ENCODE measurements at places on chromosomes 11 and 22.

GRCh38 chr11:21110415-21110814, 441.0 kb downstream of the NELL1 start:
- DNase-seq: no peak

- no peak for DNase-seq
Observed at GRCh38 chr11:22536071-22536470, 89.6 kb downstream of the FANCF start.

GRCh38 chr11:71223081-71223405, 29.3 kb downstream of the SHANK2 start:
- DNase-seq: no peak

DNA sequence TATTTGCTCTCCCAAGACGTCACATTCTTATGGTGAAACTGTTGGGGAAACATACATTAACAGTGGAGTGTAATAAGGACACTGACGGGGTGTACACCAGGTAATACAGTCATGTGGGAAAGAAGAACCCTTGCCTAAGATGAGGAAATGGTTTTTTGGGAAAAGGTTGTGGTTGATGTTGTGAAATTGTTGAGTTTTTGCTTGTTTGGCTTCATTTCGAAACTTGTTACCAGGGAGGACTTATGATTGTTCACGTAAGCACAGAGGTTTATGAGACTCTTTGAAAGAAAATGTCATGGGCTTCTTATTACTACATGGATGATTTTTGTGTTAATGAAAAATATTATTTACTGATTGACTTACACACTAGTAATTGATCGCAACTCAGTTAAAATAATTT, 16.8 kb downstream of the ANO3 start:
- no peak for DNase-seq

DNA sequence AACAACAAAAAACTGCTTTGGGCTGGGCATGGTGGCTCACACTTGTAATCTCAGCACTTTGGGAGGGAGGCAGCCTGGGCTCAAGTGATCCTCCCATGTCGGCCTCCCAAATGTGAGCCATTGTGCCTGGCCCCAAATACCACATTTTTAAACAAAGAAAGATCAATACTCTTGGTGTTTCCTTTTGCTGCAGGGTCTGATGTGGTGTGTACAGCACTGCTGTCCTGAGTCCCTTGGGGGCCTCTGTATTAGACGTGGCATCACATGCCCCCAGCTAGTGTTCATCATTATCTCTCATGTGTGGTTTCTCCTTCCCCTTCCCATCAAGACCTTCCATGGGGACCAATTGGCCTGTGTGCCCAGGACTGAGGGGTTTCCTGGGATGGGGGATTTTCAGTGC, 20.5 kb upstream of the XBP1 start:
- no peak for DNase-seq

DNA sequence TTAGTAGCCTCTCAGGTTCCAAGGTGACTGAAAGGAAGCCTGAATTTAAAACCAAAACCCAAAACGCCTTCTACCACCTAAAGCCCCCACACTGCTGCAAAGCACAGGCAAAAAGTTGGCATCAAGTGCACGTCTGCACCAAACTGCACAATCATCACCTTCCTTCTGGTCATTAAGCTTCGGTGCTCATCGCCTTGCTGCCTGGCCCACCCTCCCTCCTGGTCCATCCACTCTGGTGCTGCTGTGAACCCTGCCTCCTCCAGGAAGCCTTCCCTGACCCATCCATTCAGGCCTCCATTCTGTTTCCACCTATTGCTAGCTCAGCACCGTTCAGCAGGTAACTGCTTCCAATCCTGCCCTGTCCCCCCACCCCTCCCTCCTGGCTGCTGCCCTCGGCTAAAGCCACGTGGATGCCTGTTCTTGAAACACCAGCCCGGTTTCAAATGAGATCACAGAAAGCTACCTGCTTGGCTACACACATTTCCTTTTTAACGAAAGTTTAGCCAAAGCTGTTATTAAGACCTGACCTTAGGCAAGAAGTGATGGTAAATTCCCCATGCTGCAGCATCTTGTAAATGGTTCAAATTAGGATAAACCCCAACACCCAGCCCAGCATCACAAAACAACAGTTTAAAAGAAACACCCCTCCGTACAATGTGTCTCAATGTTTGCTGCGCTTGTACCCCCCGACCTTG, 53.8 kb upstream of the CD5 start:
- DNase-seq: no peak

DNA sequence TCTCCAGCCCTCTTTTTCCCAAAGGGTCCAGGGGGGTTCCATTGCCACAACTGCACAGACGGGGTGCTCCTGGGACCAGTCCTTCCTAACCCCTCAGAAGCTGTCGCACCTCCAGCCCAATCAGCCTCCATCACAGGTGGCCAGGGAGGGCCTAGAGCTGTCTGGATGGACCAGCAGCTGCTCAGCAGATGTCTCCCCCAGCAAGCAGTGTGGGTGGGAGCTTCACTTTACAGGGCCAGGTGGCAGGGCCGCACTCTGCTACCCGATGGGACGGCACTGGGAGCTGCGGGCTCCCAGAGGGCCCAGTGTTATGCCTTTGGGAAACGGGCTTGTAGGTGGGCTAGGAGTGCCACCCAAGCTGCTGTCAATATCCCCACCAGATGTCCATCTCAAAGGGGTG, 120.5 kb downstream of the DSCAML1 start:
- DNase-seq: no peak

All from activated naive CD4-positive, alpha-beta T cell (primary cell).